ENCODE measurements at places on chromosomes 6 and 20.

- peaks cover 34% of the 10 kb centered on the region for H3K36me3 ChIP-seq
- no peaks in the 10 kb centered on the region for H3K27me3 ChIP-seq
- H3K4me1 ChIP-seq: peaks cover 30% of the 10 kb centered on the region
Measured at GRCh38 chr20:36496707-36497669, 44.3 kb upstream of the MYL9 start.

GRCh38 chr20:51216850-51217249 is 193.9 kb upstream of the KCNG1 start:
- peaks cover 9% of the 10 kb centered on the region for H3K4me1 ChIP-seq
- no peak overlapping the region for H3K27ac ChIP-seq
- no peaks in the 10 kb centered on the region for H3K36me3 ChIP-seq
- H3K27me3 ChIP-seq: no peaks in the 10 kb centered on the region
- no peak overlapping the region for H3K4me3 ChIP-seq
- no peak for DNase-seq

DNA sequence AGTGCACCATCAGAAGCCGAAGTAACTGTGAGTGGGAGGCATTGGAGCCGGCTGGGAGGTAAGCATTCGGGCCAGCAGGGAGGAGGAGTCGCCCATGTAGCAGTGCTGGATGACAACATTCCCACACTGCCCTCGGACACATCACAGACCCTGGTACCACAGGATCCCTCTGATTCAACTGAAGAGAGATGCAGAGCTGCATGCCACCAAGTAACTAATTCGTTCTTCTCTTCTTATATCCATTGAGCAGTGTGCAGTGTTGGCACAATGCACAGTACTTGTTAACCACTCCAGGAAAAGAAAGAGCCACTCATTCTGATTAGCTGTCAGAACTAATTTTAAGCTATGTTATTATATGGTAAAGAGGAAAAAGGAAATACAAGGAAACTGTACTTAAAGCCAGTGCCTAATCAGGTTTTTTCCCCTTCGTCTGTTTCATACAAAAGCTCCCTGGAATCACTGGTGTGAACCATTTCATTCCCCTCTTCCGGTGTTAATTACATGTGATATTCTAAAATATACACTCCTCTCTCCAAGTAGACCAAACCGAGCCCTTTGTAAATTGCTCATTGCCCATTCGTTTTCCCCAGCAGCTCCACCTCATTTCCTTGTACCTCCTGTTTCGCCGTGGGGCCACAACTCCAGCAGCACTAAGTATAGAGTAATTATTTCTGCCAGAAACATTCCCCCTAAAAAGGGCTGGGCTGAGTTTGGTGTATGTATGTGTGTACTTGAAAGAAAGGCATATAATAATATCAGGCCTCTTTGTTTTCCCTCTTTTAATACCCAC is 32.4 kb upstream of the ADTRP start:
- peak overlapping the region; percentile 61 for H3K27ac ChIP-seq
- peaks cover 19% of the 10 kb centered on the region for H3K4me1 ChIP-seq
- H3K36me3 ChIP-seq: no peaks in the 10 kb centered on the region
- DNase-seq: no peak
- H3K4me3 ChIP-seq: no peak overlapping the region

GRCh38 chr6:163169521-163169920 is 245.0 kb upstream of the QKI start:
- H3K27me3 ChIP-seq: no peaks in the 10 kb centered on the region
- H3K27ac ChIP-seq: no peak overlapping the region
- H3K4me3 ChIP-seq: no peak overlapping the region
- no peaks in the 10 kb centered on the region for H3K4me1 ChIP-seq

DNA sequence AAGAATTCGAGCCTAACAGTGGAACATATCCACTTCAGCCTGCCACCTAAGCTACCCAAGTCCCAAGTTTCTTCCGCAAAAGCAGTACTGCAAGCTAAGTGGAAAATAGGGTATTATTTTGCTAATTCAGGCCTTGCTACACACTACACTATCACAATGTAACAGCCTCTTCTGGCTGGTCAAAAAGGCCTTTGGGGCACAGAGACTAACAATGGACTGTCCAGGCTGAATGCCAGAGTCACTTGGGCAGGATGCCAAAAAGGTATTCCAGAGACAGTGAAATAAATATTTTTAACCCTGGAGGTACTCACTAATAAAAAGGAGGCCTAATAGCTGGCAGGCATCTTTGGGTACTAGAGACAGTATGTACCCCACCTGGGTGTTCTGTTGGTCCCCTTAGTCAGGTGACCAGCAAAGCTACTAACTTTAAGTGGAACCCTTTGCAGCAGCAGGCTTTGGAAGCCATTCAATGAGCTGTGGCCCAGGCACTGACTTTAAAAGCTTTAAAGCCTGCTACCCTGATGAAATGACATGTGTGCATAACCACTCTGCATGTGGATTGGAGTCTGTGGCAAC is 692.1 kb downstream of the HTR1B start:
- H3K27ac ChIP-seq: no peak overlapping the region
- no peaks in the 10 kb centered on the region for H3K27me3 ChIP-seq
- H3K4me3 ChIP-seq: no peak overlapping the region
- no peaks in the 10 kb centered on the region for H3K36me3 ChIP-seq
- no peaks in the 10 kb centered on the region for H3K4me1 ChIP-seq
- DNase-seq: no peak

- no peak overlapping the region for H3K27ac ChIP-seq
- no peaks in the 10 kb centered on the region for H3K27me3 ChIP-seq
- DNase-seq: no peak
- peaks cover 45% of the 10 kb centered on the region for H3K36me3 ChIP-seq
- no peaks in the 10 kb centered on the region for H3K4me1 ChIP-seq
Measured at GRCh38 chr20:16293590-16293989, 279.7 kb downstream of the KIF16B start.

GRCh38 chr6:24484657-24485323 is 4.6 kb downstream of the GPLD1 start:
- no peaks in the 10 kb centered on the region for H3K4me1 ChIP-seq
- H3K27me3 ChIP-seq: no peaks in the 10 kb centered on the region

DNA sequence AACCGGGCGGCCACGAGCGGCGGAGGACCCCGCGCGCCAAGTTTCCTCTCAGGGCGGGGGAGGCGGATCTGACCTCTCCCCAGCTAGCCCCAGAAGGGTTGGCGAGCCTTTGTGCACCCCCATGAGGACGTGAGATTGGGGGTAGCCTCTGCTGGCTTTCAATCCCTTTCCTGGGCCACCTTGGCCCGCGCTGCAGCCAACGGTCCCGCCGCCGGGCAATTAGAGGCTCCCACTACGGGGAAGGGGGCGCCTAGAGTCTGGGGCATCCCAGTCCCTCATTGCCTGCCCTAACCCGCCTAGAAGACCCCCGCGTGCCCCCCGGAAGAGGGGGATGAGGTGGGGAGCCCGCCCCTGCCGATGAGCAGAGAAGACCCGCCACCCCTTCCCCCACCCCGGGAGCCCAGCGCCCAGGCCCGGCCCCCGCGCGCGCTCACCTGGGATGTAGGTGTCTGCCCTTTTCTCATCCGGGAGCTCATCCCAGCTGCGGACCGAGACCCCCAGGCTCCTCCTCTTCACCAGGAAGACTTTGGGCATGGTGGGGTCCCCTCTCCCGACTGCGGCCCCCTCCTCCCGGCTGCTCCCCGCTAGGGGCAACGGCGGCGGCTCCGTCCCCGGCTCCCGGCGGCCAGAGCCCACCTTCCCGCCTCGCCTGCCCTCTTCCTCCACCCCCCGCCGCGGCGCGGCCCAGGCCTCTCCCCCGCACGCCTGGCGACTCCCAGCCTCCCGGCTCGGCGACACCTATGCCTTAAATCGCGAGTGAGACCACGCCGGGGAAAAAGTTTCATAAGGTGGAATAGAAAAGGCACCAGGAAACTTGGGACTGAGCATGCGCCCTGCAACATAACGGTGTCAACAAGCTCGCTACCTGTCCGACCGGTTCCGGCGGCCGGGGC is at the start of gene OVOL2:
OVOL2 (minus strand) TSS at position 816 of the 893 bp plus-strand sequence; CDS start at position 534, 282 bp downstream.
- H3K27me3 ChIP-seq: peaks cover 5% of the 10 kb centered on the region
- no peak for DNase-seq
- H3K4me1 ChIP-seq: peaks cover 30% of the 10 kb centered on the region
- peak within 1 kb of the TSS; percentile 92 for H3K27ac ChIP-seq
- H3K4me3 ChIP-seq: peak within 1 kb of the TSS; percentile 65
- no peaks in the 10 kb centered on the region for H3K36me3 ChIP-seq

DNA sequence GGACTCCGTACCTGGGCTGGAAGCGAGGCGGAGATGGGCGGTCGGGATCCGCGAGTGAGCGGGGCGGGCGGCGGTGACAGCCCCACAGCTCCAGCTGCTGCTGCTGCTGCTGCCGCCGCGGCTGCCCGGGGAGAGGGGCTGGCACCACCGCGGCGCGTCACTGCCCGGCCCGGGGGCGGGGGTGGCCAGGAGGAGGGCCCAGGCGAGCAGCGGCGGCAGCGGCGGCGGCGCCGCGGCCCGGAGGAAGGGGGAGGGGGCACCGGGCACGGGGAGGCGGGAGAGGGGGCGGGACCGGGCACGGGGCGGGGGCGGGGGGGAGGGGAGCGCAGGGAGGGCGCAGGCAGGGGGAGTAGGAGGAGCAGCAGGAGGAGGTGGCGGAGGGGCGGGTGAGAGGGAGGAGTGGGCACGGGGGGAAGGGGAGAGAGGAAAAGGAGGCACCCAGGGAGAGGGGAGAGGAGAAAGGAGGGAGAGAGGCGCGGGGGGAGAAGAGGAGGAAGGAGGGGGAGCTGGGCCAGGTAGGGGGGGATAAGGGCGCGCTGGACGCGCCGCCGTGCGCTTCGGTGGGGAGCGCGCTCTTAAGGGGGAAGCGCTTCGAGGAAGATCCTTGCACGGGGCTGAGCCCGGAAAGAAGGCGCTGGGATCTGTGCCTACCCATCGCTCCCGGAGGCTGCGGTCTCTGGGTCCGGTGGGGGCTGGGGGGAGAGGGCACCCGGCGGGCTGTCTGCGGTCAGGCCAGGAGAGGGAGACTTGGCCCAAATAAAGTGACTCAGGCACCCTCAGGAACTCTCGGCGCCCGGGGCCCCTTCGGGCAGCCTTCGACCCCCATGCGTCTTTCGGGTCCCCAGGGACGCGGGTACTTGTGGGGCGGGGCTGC is 101.5 kb downstream of the NOL4L start:
- H3K4me1 ChIP-seq: peaks cover 33% of the 10 kb centered on the region
- no peak for DNase-seq

- no peak for DNase-seq
- H3K27ac ChIP-seq: no peak overlapping the region
- no peaks in the 10 kb centered on the region for H3K36me3 ChIP-seq
- H3K4me1 ChIP-seq: no peaks in the 10 kb centered on the region
Measured at GRCh38 chr20:4717816-4718570, 3.7 kb upstream of the PRND start.

DNA sequence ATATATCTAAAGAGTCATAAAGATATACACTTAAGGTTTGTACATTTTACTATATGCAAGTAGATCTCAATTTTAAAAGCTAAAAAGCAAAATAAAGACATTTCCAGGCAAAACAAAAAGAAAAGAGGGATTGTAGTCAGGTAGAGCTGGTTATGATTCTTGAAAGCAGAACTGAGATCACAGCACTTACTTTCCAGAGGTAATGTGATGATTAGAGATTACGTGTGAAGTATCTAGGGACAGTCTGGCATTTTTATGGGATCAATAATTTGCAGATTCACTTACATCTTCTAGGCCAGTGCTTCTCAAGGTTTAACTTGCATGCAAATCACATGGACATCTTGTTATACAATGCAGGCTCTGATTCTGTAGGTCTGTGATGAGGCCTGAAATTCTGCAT is 595.5 kb downstream of the KIF16B start:
- no peak overlapping the region for H3K4me3 ChIP-seq
- H3K36me3 ChIP-seq: no peaks in the 10 kb centered on the region
- DNase-seq: no peak
- H3K4me1 ChIP-seq: no peaks in the 10 kb centered on the region
- no peak overlapping the region for H3K27ac ChIP-seq
- H3K27me3 ChIP-seq: no peaks in the 10 kb centered on the region

DNA sequence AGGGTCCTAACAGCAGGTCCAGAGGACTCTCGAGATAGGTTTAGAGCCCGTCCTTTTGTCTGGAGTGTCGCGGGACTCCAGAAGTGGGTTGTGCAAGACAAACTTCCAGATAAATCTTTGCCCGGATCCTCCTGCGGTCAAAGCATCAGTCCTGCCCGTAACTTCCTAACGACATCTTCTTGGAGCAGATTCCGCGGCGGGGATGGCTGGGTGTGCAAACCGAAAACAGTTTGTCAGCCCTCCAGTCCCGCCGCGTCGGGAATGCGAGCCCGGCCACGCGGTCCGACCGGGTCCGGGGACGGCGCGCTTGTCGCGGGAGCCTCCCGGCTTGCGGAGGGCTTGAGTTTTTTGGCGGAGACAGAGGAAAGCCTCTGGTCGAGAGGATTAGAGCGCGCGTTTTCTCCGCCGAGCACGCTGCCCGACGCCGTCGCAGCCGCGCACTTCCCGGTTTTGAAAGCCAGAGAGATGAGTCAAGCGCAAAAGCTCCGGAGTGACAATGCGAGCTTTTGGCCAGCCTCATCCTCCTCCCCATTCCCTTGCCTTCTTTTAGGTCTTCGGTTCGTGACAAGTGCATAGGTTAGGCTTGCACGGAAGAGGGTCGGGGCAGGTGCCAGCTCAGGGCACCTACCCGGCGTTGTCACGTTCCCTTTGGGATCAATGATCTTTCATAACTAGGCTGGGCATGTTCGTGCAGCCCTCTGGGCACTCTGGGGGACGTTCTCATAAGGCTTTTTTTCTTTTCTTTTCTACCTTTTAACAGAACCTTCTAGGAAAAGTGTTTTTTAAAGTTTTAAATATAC is 91.3 kb upstream of the PRDM1 start:
- H3K27me3 ChIP-seq: no peaks in the 10 kb centered on the region
- peak overlapping the region; percentile 70 for H3K4me3 ChIP-seq
- H3K36me3 ChIP-seq: no peaks in the 10 kb centered on the region
- no peak for DNase-seq
- H3K4me1 ChIP-seq: peaks cover 38% of the 10 kb centered on the region

DNA sequence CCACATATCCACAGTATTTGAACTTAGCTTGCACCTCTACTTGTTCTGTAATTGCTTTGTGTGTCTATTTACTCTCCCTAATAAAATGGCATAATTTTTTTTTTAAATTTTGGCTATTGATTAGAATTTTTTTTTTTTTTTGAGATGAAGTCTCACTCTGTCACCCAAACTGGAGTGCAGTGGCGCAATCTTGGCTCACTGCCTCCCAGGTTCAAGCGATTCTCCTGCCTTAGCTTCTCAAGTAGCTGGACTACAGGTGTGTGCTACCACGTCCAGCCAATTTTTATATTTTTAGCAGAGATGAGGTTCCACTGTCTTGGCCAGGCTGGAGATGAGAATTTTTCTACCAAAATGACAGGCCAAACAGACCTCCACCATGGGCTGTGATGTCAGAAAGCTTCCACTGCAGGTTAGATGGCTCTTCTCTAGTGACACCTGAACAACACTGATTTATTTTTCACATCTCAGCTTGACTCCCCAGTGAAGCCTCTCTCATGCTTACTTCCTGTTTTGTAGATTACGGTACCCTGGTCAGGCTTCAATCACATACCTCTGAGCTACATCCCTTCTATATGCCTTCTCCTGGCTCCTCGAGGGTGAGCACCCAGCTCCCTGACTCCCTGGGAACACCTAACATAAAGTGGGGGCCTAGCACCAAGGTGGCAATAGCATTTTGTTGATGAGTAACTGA is 112.8 kb downstream of the ARHGAP18 start:
- no peaks in the 10 kb centered on the region for H3K4me1 ChIP-seq
- no peaks in the 10 kb centered on the region for H3K27me3 ChIP-seq
- no peak for DNase-seq
- no peak overlapping the region for H3K4me3 ChIP-seq
- H3K36me3 ChIP-seq: no peaks in the 10 kb centered on the region

- no peak for DNase-seq
- no peak overlapping the region for H3K4me3 ChIP-seq
- no peaks in the 10 kb centered on the region for H3K27me3 ChIP-seq
- no peak overlapping the region for H3K27ac ChIP-seq
- peaks cover 4% of the 10 kb centered on the region for H3K4me1 ChIP-seq
- H3K36me3 ChIP-seq: no peaks in the 10 kb centered on the region
Measured at GRCh38 chr6:109865968-109866367, 112.1 kb upstream of the GPR6 start.
